ENCODE measurements at places on chromosomes 7 and 10. TPM values are rescaled to one million over a fixed set of nuclear protein-coding genes. Genes with fewer than 3 reads are reported as not detected.

The ACHE gene
- total RNA-seq, result 0.17 TPM

The RBP3 gene
- total RNA-seq, result not detected

- no peak for DNase-seq
Observed at GRCh38 chr7:45663167-45663921, 89.2 kb downstream of the ADCY1 start.

DNA sequence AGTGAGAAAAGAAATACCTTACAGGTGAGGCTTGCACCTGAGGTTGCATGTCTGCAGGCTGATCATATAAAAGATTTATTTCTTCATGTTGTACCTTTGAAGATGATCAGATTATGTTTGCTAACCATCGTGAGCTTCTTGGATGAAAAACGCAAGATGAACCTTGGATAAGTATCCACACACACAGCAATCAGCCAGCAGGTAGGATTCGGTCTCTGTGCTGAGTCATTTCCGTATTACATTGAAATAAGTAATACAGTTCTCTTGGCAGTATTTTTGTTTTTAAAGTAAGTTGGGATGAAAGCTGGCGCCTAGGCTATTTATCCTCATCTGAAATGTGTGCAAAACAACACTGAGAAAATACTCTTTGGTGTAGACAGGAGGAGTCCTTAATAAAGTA is 109.0 kb upstream of the PRKCQ start:
- no peak for DNase-seq

- no peak for DNase-seq
Observed at GRCh38 chr7:85111761-85112160, 75.1 kb downstream of the SEMA3D start.

DNA sequence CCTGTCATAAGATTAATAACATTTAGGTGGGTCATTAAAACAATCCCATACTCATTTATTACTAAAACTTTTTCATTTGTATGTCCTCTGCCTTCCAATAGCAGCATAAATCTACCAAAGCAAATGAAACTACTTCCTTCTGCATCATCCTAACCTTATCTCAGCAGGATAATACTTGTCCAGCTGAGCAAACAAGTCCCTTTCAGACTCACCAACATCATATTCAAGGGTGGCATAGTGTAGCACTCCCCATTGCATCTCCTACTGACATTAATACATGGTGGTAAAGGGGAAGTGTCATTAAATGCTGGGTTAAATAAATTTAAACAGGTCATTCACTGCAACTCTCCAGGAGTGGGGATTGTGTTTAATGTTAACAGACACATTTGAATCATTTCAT is 3.4 kb upstream of the MINDY3 start:
- no peak for DNase-seq

The HIPK2 gene
- 31.0 TPM for total RNA-seq

The SLIT1 gene
- not detected for total RNA-seq

The UNCX gene
- not detected for total RNA-seq

DNA sequence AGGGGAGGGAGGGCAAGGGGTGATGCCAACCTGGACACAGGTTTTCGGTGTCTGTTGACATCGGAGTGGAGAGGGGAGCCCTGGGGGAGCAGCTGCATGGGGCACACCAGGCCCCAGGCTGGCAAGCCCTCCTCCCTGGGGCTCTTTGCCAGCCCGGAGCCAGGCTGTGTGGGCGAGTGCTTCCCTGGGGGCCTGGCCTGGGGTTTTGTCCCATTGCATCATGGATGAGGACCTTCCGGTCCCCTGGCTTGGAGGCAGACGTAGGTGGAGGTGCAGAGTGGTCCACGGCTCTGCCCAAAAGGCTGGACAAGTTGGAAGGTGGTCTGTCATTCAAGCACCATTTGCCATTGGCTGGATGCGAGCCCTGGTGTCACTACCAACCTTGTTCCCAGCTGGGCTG is 34.8 kb downstream of the ZMIZ1 start:
- DNase-seq, result no peak

DNA sequence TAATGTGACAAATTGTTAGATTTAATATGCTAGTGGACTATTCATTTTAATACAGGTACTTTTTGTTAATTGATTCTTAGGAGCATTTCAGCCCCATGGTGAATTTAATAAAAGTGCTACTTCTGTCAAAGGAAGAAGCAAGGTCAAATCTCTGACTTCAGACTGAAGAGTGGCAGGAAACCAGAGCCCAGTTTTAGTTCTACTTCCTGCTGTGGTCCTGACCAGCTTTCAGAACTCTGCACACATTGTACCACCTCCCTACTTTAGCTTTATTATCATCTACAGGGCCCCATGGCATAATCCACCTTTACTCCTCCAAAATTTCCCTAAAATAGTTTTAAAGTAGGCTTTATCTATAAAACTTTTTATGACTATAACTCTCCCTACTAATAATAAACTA is 33.7 kb downstream of the CTTNBP2 start:
- DNase-seq, result no peak

The NOS3 gene
- total RNA-seq, result 4.7 TPM

DNA sequence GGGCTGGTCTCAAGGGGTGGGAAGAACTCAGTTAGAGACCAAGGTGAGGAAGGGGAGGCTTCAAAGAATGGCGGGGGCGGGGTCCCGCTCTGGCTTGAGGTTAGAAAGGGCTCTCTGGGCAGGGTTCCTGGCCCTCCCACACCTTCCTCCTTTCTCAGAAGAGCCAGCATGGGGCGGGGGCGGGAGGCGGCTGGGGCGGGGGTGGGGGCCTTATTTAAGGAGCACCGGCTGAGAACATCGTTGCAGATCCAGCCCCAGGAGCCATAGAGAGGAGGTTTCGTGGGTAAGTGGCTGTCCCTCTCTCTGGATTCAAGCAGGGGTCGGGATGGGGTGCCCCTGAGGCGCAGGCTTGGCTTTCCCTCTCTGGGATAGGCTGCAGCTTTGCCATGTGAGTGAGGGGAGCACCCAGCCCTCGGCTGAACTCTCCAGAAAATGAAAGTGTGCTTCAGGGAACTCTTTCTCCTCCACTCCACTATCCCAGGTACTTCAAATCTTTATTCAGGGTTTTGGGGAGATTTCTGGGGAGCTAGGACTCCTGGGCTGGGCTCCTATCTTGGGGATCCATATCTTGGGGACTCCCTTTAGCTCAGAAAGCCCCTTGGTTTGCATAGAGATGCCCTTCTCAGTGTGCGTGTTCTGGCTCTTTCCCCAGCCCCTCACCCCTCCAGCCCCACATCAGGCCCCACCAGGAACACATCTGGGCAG is 3.3 kb upstream of the CUEDC2 start:
- DNase-seq, result no peak

DNA sequence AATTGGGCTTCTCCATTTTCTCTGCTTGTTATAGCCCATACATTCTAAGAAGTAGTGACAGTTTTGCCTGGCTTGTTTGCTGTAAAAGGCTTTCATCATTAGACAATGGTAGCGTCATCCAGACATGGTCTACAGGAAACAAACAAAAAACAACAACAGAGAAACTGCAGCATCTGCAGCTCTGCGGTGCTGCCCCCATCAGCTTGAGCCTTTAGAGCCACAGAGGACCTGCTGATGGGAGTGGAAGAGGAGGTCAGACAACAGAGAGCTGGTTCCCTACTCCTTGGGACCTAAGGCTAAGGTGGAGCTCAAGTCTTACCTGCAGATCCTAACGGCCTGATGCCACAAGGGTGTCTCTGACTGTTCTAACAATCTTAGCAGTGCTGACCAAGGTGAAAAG is 3.1 kb downstream of the INA start:
- DNase-seq, result no peak

- DNase-seq, result no peak
Observed at GRCh38 chr10:36780158-36780557, 345.2 kb upstream of the ANKRD30A start.

- DNase-seq, result no peak
Observed at GRCh38 chr10:74825371-74826141, 844 bp upstream of the KAT6B start.

DNA sequence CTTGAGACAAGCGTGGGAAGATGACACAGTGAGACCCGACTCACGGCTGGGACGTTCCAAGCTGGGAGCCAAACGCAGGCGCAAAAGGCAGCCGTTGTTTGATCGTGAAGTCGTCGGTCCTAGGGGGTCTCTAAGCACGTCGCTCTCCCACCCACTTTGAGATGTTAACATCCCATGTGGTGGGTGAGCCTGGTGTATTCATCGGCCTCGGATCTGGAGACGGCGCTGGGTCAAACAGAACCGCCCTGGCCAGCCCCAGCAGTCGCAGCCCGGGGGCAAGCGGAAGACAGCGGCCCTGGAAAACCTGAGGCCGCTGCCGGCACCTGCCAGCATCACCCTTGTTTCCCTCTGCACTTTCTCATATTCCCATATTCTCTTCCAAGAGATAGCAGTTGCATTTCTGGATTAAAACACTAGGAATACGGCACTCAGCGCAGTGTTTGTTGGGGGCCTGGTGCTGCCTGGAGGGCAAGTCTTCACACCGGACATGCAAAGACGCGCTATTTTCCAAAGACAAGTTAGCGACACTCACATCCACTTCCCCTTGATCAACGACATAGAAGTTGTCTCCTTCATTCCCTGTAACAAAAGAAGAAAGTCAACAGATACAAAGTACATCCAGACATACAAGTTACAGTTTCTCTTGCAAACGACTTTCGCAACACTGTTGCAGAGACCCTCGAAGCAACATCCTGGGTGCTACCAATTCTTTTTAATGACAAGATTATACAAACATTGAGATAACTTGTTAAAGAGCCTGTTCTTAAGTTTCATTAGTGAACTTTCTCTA is 86.2 kb upstream of the PDGFA start:
- DNase-seq, result no peak

The TFPI2 gene
- total RNA-seq, result 0.33 TPM

Measured in mammary epithelial cell (primary cell).